Cortex of kidney (tissue), 1 donor: ENCODE measurements at places on chromosomes 1 and 21.

GRCh38 chr1:105210747-105211146 lies 1461.0 kb downstream of the AMY1C start:
- no peak for DNase-seq

DNA sequence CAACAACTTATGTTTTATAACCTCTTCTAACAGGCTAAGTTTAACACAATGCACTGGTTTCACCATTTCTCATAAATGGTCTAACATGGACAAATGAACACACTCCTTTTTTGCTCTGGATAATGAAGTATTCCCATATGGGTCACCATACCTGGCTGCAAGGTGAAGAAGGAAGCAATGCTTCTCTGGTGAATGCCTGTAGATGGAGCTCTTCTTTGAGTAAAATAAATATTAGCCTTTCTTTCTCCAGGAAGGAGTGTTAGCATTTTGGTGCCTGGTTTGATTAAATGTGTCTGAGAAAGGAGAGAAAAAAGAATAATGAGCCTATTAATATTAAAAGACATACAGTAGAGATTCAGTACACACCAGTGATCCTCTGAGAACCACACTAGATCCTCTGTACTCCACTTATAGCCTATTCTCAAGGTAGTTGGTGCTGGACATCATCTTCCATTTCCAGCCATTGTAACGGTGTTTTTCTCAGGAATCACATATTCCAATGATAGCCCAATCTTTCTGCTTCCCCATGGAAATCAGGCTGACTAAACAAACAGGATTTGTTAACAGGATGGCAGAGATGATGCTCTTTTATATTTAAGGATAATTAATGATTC lies 17.6 kb downstream of the MTFR1L start:
- no peak for DNase-seq

GRCh38 chr1:185990565-185990964 lies 256.4 kb downstream of the HMCN1 start:
- DNase-seq = no peak

DNA sequence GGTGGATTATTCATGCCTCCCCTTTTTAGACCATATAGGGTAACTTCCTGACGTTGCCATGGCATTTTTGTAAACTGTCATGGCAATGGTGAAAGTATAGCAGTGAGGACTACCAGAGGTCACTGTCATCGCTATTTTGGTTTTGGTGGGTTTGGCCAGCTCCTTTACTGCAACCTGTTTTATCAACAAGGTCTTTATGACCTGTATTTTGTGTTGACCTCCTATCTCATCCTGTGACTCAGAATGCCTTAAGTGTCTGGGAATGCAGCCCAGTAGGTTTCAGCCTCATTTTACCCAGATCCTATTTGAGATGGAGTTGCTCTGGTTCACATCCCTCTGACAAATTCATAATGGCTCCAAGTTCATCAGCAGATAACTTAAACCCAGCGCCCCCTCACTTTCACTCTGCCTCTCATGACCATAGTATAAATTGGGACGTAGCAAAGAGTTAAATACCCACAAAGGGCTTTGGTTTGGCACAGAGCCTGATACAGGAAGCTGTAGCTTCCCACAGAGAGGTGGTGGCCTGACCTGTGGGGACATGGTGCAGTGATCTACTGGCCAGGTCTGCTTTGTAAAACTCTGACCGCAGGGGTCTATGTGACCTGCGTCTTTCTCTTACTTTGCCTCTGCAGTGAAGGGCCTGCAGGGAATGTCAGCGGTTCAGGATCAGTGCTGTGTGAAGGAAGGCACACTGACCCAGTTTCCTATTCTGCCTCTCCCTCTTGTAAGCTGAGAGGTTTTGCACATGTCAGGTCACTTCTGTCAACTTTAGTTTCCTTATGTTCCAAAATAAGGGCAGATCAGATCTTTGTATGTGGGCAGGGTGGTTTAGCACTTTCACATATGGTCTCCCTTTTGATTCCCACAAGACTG lies 78.1 kb upstream of the ZNF644 start:
- DNase-seq = no peak

DNA sequence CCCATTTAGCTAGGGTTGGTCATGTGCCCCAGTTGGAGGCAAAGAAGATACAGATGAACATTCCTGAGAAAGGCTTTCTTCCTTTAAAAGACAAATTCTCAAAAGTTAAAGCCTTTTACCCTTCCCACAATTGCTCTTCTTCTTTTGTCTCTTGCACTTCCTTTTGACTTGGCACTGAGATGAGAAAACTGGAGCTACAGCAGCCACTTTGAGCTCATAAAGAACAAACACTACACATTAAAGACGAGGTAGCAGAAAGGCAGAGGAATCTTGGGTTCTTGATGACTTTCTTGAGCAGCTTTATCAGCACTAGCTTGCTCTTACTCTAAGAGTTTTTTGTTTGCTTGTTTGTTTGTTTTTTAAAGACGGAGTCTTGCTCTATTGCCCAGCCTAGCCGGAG lies 92.2 kb downstream of the DAB1 start:
- no peak for DNase-seq

DNA sequence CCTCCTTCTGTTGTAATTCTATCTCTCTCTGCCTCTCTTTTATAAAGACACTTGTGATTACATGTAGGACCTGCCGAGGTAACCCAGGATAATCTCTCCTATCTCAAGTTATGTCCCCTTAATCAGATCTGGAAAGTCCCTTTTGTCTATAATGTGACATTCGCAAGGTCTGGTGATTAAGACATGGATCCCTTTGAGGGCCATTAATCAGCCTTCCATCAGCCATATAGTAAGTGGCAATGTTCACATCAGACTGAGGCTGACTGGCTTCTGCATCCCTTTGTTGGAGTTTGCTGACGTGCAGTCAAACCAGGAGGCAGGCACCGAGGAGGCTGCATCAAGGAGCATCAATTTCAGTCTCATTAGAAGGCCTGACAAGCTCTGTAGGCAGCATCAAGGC lies 209.6 kb downstream of the BACH1 start:
- DNase-seq = no peak

DNA sequence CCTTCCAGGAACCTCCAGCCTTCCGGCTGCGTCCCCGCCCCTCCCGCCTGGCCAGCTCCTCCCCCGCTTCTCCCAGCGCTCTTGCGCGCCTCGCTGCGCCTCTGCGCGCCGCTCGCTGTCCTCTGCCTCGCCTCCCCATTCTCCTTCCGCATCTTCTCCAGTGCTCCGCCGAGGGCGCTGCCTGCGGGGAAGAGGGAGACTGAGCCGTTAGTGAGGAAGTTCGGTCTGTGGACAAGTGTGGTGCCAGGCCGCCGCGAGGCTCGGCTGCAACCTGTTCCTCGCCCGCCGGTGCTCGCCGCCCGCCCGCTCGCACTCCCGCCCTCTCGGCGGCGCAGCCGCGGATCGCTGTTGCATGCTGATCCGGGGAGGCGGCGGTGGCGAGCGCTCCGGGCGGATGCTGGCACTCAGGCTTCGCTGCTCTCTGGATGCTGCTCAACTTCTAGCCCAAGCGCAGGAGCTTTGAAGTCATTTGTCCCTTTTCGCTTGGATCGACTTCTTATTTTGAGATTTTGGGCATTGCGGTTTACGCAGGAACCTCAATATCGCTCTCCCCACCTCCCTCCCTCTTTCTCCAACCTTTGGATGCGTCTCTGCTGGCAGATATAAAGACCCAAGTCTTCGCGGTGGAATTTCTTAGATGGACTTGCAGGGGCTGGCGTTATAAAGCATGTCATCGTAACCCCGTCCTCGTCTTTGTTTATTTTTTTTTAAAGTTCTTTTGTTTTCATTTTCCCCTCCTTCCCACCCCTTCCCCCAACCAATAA lies 614 bp upstream of the CACNA1E start:
- DNase-seq = no peak

GRCh38 chr1:53139951-53140361 lies 2.5 kb downstream of the SLC1A7 start:
- no peak for DNase-seq

DNA sequence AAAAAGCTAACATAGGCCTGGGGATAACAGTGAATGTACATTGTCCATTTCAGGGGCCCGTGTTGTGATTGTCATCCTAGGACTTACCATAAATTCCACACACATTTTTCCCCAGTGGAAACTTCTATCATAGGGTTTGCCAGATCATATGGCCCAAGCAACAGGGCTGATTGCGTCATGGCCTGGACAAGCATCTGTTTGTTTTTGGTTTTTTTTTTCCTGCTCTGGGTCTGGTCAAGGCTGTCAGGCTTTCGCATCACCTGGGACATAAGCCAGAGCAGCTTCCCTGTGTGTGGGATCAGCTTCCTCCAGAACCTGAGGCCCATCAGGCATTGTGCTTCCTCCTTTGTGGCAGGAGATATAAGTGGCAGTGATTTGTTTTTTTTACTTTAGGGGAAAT lies 598.5 kb upstream of the USP24 start:
- DNase-seq = no peak

- no peak for DNase-seq
These were observed 116.6 kb upstream of the HIVEP3 start for GRCh38 chr1:42035205-42035829.

GRCh38 chr1:161206411-161207140 lies 4.4 kb downstream of the NDUFS2 start:
- DNase-seq = no peak

DNA sequence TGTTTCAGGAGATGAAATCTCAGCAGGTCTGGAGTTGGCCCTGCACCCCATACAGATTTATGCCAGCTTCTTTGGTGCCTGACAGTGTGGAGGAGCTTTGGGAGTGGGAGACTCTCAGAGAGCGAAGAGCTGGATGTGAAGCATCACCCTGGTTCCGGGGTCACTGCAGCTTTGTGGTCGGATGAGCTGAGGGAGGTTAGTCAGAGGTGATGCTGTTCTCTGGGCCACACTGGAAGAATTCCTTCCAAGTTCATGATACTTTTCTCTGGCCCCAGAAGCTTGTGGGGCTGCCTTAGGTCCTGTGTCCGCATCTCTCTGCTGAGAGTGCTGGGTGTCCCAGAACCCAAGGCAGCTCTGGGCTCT lies 467.8 kb downstream of the CAMTA1 start:
- no peak for DNase-seq

DNA sequence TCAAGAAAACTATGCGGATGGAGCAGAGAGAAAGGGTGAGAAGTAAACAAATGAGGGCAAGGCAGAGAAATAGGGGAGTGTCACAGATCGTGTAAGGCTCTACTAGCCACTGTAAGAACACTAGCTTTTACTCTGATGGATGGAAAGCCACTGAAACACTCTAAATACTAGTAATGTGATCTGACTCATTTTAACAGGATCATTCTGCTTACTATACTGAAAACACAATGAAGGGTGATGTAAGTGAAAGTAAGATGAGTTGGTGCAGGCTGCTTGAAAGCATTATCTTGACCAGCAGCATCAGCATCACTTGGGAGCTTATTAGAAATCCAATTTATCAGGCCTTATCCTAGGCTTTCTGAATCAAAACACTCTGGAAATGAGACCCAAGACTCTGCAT lies 32.7 kb downstream of the TUT4 start:
- no peak for DNase-seq

DNA sequence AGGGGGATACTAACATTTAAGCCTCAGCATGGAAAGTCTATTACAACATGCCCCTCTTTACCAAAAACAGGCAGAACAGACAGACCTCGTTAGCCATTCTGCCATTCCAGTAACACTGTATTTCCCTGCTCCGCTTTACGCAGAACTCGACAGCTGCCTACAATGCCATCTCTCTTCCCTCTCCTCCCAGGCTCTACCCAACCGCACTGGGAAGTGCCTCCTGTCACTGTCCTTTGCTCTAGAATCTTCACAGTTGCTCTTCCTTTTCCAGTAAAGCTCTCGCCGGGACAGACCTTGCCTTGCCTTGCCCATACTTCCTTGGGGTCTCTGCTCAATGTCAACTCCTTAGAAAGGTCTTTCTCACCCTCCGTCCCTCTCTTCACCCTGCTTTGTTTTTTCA lies 22.8 kb downstream of the COA6 start:
- DNase-seq = no peak

DNA sequence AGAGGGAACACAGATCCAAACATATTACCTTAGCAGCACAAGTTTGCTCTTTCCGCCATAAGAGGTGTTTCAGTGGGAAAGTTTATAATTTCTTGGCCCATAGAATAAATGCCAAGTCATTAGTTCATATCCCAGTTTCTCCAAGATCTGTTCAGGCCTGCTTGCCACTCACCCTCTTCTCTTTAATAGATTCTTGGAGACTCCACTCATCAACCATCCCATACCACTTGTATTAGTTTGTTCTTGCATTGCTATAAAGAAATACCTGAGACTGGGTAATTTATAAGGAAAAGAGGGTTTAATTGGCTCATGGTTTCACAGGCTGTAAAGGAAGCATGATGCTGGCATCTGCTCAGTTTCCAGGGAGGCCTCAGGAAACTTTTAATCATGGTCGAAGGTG lies 34.8 kb upstream of the MYSM1 start:
- no peak for DNase-seq

DNA sequence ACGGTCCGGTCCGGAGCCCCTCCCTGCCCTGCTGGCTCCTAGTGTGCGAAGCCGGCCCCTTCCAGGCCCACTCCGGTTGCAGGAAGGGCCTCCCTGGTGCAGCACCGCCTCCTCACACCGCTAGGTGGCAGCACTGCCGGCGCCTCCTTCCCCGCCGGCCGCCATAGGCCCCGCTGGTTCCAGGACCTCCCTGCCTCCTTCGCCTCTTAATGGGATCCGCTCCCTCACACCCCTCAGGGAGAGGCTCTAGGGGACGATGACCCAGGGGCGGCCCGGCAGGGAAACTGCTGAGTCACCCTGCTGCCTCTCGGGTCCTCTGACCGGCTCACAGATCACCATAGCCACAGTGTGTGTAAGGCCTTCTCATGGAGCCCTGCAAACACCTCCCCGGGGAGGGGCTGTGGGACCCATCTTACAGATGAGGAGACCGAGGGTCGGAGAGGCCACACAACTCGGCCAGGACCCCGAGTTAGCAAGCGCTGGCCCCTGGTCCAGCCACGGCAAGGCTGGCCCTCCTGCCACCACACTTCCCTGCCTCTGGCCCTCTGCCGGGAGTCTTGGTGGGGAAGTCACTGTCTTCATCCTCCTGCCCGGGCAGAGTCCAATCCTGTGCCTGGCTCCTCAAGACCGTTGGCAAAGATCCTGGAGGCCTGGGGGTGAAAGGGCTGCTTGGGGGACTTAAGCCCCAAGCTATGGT lies 1.6 kb upstream of the AJAP1 start:
- DNase-seq = no peak

DNA sequence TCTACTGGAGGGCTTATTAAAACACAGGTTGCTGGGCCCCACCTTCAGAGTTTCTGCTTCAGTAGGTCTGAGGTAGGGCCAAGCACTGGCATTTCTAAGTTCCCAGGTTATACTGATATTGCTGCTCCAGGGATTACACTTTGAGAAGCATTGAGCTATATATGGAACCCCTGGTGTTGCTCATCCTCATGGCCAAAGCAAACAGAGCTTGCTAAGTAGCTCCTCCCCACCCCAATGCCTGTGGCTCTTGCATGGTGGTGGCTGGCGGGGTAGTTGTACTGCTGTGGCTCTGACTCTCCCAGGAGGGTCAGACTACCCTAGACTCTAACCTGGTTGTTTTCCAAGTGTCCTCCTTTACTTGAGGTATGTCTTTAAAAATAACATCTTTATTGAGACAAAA lies 143.6 kb downstream of the SPATA46 start:
- DNase-seq = no peak

GRCh38 chr1:24123611-24124010 lies 11.7 kb upstream of the MYOM3 start:
- no peak for DNase-seq

GRCh38 chr1:99648107-99648506 lies 2.2 kb downstream of the PALMD start:
- no peak for DNase-seq

GRCh38 chr1:228339766-228340685 lies 66.6 kb downstream of the TRIM11 start:
- DNase-seq = no peak

- no peak for DNase-seq
These were observed 14.3 kb upstream of the KLHL12 start for GRCh38 chr1:202941372-202941771.

- DNase-seq = no peak
These were observed 1.0 kb downstream of the C1orf198 start for GRCh38 chr1:230867101-230867902.
